T-cell (primary cell): ENCODE measurements at places on chromosomes 16 and 17.

- no peak for DNase-seq
Observed at GRCh38 chr16:89893642-89894548, 20.5 kb downstream of the TCF25 start.

DNA sequence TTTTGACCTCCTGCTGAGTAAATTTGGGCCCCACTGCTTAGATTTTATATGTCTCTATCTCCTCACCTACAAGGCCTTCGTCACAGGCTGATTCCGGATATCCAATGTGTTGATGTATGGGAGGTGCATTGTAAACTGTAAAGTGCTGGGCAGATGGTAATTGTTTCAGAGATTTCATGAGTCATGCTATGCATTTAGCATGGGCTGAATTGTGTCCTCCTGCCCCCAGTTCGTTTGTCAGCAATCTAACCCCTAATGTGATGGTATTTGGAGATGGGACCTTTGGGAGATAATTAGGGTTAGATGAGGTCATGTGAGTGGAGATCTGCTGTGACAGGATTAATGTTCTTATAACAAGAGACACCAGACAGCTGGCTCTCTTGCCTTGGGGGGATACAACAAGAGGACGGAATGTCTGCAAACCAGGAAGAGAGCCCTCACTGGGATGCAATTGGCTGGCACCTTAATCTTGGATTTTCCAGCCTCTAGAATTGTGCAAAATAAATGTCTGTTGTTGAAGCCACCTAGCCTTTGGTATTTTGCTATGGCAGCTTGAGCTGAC is 101.8 kb upstream of the NLRP1 start:
- DNase-seq: no peak

- no peak for DNase-seq
Observed at GRCh38 chr17:67636834-67637520, 80.8 kb upstream of the NOL11 start.

GRCh38 chr17:79473111-79473875 is 137.6 kb downstream of the RBFOX3 start:
- no peak for DNase-seq

GRCh38 chr17:17750881-17751280 is 69.6 kb downstream of the RAI1 start:
- peak; percentile 24 for DNase-seq

GRCh38 chr16:67184453-67184994 is 761 bp upstream of the MATCAP1 start:
- no peak for DNase-seq

DNA sequence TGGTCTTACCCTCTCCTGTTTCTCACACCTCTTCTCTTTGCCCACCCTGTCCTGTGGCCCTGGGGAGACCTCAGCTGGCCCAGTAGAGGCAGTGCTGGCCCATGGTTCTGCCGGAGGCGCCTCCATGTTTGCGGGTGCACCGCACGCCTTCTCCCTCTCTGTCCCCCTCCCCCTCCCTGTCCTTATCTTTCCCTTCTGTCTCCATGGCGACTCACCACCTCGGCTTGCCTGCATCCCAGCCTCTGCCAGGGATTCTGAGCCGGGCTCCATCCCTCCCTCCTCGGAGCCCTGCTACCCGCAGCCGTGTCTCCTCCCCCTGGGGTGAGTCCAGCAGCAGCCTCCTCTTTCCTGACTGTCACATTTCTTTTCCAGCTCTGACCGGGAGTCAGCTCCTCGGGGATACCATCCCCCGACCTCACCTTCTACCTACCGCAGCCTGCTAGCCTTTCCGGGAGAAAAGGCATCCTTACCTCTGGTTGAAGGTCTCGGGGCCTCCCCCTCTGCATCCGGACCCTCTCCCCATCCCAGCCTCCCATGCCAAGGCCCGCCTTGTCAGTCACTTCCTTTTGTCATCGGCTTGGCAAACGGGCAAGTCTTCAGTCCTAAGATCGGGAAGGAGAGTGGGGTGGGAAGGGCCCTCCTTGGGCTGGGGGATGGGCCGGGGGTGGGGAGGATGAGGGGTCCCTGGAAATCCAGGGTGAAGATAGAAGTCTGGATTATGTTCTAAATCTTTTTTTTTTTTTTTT is at the start of gene RNF112:
Gene RNF112 (plus strand): TSS at position 358 of the 746 bp plus-strand sequence. CDS start 177 bp downstream, at position 535.
- DNase-seq: no peak

DNA sequence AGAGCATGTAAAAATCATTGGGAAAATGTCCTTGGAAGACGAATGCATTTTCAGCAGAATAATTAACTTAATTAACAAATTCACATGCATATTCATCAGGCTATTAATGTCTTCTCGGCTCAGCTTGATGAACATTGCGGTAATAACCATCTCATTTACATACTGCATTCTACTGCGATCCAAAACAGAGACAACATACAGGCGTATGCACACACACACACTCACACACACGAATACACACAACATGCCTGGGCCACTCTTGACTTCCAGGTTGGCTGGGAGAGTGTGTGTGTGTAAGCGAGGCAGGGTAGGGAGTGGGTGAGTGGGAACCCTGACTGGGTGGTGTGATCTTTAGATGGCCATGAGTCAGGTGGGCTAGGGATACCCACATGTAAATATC is 44.7 kb downstream of the NEUROD2 start:
- no peak for DNase-seq

- peak; percentile 51 for DNase-seq
Observed at GRCh38 chr17:42679492-42680330, 1.9 kb downstream of the CCR10 start.

DNA sequence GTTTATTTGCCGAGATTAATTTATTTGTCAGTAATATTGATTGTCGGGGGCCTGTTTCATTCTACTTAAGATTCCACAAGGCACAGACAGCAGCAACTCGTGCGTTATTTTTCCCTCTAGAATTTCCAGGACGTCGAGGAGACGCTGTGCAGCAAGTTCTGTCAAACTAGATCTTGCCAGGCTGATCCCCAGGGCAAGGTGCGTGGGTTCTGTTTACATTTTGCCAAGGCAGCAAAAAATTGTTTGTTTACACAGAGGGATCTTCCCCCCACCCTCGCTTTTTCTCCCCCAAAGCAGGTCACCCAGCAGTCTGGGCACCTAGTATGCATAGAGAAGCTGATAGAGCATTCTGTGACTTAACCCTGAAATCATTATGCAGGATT is 111.4 kb downstream of the IRX3 start:
- DNase-seq: no peak

DNA sequence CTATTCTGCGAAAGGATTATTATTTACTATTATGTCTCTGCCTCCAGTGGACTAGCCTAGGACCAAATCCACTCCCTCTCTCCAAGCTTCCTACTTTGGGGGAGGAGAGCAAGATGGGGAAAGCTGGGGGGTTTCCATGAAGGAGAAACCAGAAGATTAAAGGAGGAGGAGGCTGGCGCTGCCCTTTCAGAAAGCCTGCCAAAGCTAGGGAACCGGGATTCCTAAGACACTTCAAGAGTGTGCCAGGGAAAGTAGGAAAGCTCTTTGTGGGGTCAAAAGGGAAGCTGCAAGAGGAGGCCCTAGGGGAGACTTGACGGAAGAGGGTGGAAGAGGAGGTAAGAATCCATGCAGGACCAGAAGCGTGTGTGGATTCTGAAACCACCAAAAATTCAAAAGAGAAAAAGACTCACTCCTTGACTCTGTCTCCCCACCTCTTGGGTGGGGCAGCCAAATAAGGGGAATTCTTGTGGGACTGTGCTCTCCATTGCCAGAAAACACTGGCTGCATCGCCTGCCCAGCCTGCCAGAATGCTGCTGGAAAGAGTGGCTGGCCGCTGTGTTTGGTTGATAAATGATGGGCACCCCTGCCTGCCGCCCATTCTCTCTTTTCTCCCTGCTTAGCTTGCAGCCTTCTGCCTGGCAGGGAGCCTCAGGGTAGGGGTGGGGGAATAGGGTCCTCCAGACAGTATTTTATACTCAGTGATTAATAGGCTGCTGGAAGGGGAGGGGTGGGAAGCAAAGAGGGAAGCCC is 11.8 kb upstream of the KAT7 start:
- DNase-seq: no peak

GRCh38 chr17:45394091-45394490 is 38.6 kb downstream of the ARHGAP27 start:
- DNase-seq: no peak

DNA sequence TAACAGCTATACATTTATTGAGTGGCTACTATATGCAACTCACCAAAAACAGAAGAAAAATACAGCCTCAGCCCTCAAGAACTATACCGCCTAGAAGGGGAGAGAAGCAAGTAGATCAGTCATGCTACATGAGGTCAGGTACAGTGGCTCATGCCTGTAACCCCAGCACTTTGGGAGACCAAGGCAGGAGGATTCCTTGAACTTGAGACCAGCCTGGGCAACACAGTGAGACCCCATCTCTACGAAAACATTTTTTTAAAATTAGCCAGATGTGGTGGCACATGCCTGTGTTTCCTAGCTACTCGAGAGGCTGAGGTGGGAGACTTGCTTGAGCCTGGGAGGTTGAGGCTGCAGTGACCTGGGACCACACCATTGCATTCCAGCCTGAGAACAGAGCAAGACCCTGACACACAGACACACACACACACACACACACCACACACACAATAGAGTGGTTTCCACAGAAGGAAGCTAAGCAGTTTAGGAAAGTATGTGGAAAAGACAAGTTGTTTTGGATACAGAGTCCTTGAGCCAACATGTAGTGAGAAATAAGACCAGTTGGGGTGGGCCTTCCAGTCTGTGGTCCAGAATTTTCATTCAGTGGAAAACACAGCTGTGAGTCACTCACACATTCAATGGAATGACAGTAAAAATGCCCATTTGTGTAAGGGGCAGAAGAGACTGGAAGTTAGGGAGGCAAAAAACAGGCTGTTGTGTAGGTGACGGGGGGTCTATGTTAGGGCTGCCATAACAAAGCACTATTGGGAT is 10.7 kb upstream of the SNTB2 start:
- no peak for DNase-seq

DNA sequence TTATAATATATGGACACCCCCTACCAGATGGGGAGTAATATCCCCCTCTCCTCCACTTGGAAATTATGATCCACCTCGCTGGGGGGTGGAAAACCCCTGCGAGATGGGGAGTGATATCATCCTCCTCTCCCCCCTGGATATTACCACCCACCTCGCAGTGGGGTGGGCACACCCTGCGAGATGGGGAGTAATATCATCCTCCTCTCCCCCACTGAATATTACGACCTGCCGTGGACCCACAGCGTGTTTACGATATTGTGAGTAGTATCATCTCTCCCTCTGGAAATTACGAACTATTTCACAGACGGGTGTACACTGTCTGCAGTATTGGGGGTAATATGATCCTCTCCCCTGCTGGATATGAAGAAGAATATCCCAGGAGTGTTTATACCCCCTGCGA is 228.3 kb upstream of the WSCD1 start:
- DNase-seq: no peak

DNA sequence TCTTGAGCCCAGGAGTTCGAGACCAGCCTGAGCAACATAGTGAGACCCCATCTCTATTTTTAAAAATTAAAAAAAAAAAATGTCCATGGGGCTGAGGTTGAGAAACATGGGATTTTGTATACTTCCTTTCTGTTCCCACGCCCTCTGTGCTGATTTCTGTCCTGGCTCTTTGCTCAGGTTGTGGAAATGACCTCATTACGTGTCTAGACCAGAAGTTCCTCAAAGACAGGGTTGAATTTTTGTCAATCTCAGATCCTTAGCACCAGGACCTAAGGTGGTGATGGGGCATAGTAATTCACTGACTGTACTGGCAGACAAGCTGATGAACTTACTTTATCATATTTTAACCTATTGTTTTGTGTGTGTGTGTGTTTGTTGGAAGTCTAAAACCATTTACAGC is 11.2 kb upstream of the HNF1B start:
- no peak for DNase-seq
